ENCODE measurements at places on chromosomes 6 and 20. TPM values are rescaled to one million over a fixed set of nuclear protein-coding genes. Genes with fewer than 3 reads are reported as not detected.

Gene SYS1
- total RNA-seq: 27.4 TPM

Gene PI16
- 33.5 TPM for total RNA-seq

Gene ZBTB12
- total RNA-seq: 7.3 TPM

Gene DEK
- total RNA-seq: 51.2 TPM

Gene SNAI1
- total RNA-seq: 64.4 TPM

Gene MMP24
- total RNA-seq: not detected

Gene POLR3F
- total RNA-seq: 14.0 TPM

Gene DUSP15
- 13.0 TPM for total RNA-seq

Gene MUC21
- not detected for total RNA-seq

Gene APMAP
- total RNA-seq: 44.8 TPM

Gene CFB
- total RNA-seq: 132 TPM

Gene KCNQ2
- total RNA-seq: not detected

Gene FOXQ1
- 0.21 TPM for total RNA-seq

Gene OPN5
- not detected for total RNA-seq

Gene GTSF1L
- total RNA-seq: not detected

Gene HLA-DMB
- 26.8 TPM for total RNA-seq

Gene IL17F
- total RNA-seq: not detected

Gene EXOC2
- 11.4 TPM for total RNA-seq

Gene SLC17A3
- not detected for total RNA-seq

Gene NKX2-4
- total RNA-seq: not detected

Gene TFAP2A
- total RNA-seq: 0.21 TPM

Gene ASIP
- total RNA-seq: not detected

Gene ELOVL4
- 6.4 TPM for total RNA-seq
